ENCODE measurements at places on chromosomes 4 and X.

DNA sequence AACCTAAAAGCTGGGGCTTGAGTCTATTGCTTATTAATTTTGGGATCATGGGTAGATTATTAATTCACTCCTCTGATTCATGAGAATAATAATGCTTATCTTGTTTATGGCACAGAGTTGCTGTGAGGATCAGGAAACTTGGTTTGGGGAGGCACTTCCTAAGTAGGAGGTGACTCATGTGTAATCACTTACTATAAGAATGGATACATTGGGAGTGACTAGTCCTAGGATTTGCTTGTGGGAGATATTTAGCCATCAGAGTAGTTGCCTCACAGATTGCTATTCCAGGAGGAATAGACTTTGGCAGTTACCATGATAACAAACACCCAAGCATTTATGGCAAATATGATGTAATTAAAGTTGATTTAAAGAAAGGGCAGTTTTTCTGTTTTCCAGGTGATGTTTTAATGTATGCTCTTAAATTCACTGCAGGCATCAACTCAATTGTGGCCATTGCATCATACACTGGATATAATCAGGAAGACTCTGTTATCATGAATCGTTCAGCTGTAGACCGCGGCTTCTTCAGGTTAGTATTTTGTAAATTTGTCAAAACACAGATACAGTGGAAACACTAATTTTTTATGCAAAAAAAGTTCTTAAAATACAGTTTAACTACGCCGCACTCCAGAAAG is 41.9 kb downstream of the POLR2B start:
- no peak for DNase-seq

GRCh38 chr4:8534129-8534528 is 46.1 kb upstream of the GPR78 start:
- no peak for DNase-seq

DNA sequence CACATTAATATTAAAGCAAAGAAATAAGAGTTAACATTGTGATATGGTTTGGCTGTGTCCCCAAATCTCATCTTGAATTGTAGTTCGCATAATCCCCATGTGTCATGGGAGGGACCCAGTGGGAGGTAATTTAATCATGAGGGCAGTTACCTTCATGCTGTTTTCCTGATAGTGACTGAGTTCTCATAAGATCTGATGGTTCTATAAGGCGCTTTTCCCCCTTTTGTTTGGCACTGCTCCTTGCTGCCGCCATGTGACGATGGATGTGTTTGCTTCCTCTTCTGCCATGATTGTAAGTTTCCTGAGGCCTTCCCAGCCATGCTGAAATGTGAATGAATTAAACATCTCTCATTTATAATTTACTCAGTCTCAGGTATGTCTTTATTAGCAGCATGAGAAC is 153.8 kb upstream of the GALNT7 start:
- no peak for DNase-seq

- DNase-seq: no peak
Observed at GRCh38 chr4:11138964-11139363, 289.7 kb downstream of the HS3ST1 start.

GRCh38 chr4:5827108-5828004 is 65.5 kb downstream of the CRMP1 start:
- DNase-seq: no peak

DNA sequence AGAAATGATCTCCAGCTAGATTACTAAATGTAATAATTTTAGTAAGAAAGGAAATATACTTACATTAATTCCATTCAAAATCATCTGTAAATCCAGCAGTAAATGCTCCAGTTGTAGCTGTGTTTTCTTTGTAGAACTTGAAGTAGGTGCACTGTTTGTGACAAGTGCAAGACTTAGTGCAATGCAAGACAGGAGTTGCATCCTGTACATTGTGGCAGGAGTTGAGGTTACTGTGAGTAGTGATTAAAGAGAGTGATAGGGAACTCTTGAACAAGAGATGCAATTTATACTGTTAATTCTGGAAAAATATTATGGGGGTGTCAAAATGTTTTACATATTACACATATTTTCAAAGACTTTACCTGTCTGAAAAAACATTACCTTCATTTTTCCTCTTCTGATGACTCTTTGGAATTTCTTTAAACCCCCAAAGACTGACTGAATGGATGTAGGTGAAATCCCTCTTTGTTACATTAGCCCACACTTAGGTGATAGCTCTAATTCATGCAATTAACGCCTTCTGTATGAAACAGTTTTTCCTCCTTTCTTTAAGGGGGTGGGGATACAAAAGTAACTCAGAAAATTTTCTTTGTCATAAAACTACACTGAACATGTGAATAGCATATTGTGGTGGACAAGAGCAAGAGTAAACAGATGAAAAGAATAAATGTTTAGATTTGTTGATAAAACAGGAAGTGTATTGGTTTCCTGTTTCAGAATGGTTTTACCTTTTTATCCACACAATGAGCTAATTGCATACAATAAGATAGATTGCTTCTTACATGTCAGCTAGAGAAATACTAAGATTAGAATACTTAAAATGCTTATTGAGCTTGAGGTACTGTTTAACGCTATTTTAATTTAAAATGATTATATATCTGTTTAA is at the start of gene IL2:
IL2 (minus strand) TSS at position 495 of the 886 bp plus-strand sequence; CDS start at position 210, 285 bp downstream.
- no peak for DNase-seq

GRCh38 chrX:9249051-9249846 is 215.3 kb upstream of the FAM9B start:
- DNase-seq: no peak

DNA sequence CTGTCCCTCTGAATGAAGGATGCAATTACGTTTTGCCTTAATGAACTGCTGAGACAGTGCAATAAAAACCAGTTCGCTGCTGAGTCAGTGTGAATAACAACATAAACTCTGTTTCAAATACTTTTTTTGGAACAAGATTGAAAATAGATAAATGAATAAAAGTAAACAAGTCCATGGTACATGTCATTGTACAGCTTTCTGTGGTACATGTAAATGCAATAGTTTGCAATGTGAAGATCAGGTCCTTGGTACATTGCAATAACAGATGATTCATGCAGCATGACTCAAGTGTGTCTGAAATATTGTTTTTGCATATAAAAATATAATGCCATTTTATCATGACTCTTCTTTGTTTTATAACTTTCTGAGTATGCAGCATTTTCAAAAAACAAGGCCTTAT is 193.4 kb upstream of the PACRGL start:
- no peak for DNase-seq

- DNase-seq: no peak
Observed at GRCh38 chr4:174461466-174462106, 60.7 kb downstream of the HPGD start.

DNA sequence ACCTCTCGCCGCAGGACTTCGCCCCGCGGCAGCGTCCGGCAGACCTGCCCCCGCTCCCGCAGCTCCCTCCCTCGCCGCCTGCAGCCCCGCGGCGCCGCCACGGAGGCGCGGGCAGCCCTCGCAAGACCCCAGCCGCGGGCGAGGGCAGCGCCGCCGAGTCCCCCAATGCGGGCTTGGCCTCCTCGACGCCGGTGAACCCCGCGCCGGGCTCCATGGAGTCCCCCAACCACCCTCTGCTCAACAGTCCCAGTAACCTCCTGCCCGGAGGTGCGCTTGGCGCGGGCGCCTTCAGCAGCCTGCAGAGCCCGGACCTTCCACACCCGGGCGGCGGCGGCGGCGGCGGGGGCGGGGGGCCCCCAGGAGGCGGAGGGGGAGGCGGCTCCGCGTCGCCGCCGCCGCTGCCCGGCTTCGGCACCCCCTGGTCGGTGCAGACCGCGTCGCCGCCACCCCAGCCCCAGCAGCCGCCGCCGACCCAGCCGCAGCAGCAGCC is 1.2 kb downstream of the CPEB2 start:
- DNase-seq: no peak

GRCh38 chr4:142405021-142405694 is 440.9 kb downstream of the INPP4B start:
- DNase-seq: no peak

DNA sequence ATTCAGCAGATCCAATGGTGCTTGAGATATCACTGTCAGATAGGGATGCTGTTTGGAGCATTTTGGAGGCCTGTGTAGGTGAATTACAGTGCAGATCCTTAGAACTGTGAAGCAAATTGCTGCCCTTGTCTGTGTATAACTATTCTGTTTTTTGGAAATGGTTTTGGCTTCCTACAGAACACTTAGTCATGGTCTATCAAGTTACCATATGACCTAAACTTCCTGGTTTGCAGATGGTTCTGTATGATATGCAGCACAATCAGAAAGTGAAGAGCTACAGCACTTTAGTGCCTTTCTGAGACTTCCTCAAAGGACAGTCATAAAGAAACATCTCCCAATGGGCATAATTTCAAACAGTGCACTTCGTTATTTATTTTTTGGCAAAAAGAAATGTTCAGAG is 688.6 kb downstream of the SH3BGRL start:
- no peak for DNase-seq

DNA sequence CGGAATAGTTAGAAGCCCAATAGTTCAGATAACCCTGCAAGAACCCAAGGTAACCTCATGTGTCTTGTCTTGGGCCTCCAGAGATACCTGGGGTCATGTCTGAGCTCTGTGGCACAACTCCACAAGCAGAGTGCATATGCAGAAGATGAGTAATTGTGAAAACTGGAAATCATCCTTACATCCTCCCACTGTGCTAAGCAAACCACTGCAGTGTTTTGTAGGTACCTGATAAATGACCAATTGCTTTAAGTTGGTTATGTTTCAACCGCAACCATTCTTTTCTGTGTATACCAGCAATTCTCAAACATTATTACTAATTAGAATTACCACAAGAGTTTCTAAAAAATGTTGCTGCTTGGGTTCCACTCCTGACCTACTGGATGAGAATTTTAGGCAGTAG is 73.2 kb downstream of the CBLL2 start:
- DNase-seq: no peak

DNA sequence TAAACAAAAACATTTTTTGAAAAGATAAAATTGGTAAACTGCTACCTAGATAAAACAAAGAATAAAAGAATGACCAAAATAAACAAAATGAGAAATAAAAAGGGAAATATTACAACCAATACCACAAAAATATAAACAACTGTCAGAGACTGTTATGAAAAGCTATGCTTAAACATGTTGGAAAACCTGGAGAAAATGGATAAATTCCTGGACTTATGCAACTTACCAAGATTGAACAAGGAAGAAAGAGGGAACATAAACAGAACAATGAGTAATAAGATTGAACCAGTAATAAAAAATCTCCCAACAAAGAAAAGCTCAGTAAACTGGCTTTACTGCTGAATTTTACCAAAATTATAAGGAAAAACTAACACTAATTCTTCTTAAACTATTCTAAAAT is 518.7 kb downstream of the GRXCR1 start:
- no peak for DNase-seq

- DNase-seq: peak; percentile 29
Observed at GRCh38 chrX:107775734-107776511, at the start of gene TSC22D3. TSC22D3 (minus strand) TSS chrX:107775787; CDS start chrX:107775419, 368 bp downstream.

GRCh38 chr4:147822128-147822527 is 90.2 kb downstream of the ARHGAP10 start:
- DNase-seq: no peak

GRCh38 chrX:45758319-45758718 is 557.6 kb upstream of the DIPK2B start:
- DNase-seq: no peak

- no peak for DNase-seq
Observed at GRCh38 chr4:165813606-165814005, 59.4 kb upstream of the TLL1 start.

GRCh38 chr4:81257021-81257420 is 42.0 kb upstream of the PRKG2 start:
- DNase-seq: no peak

DNA sequence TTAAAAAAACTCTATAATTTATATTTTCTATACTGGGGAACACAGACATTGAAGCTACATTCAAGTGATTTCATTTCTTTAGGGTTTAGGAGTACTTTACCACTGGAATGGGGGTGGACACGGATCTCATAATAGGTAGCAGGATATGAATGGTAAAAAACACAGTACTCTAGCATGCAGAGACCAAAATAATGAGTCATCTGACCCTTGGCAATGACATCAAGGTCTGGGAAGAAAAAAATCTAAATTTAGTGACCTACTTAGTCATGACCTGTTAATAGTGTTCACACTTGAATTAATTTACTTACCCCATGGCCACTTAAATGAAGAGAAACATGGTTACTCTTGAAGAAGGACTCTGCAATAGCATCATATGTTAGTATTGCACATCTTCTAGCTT is 187.9 kb downstream of the EPHA5 start:
- no peak for DNase-seq

- DNase-seq: no peak
Observed at GRCh38 chrX:17743913-17744312, 6.6 kb downstream of the SCML1 start.

DNA sequence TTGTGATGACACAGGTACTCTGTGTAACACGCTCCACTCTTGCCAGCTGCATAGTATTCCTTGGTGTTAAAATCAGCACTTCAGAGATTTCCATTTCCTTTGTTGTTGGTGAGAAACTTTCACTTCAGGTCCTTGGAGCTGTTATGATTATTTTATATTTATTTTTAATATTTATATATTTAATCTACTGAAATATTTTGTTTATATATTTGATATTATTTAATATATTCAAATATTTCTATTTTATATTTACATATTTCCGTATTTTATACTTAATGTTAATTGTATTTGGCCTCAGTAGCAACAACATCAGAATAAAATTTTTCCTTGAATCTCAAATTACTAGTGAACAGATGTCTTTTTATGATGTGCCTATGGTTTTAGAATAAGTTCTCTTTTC is 225.3 kb downstream of the MAGEB17 start:
- DNase-seq: no peak

- DNase-seq: no peak
Observed at GRCh38 chrX:23901805-23902204, 5.9 kb downstream of the APOO start.

DNA sequence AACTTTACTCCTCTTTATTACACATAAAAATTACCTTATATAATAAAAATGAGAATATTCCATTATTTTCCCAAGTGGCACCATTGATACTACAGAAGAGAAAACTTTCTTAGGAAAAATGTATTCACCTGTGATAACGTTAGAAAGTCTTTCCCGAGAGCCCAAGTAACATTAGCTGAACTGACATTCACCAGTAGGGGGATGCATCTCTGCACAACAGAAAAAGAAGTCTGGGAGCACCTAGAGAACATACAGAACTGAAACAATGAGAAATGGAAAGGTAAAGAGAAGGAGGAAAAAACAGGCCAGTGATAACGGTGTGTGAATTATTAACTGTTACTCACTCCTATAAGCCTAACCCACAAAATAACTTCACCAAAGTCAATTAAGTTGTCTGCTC is 423.3 kb downstream of the CENPC start:
- no peak for DNase-seq
